Activated CD8-positive, alpha-beta memory T cell treated with anti-CD3 and anti-CD28 coated beads for 48 hours (primary cell): ENCODE measurements at places on chromosomes 1 and 21.

GRCh38 chr1:56522680-56523079, 56.7 kb downstream of the PLPP3 start:
- DNase-seq, result no peak

DNA sequence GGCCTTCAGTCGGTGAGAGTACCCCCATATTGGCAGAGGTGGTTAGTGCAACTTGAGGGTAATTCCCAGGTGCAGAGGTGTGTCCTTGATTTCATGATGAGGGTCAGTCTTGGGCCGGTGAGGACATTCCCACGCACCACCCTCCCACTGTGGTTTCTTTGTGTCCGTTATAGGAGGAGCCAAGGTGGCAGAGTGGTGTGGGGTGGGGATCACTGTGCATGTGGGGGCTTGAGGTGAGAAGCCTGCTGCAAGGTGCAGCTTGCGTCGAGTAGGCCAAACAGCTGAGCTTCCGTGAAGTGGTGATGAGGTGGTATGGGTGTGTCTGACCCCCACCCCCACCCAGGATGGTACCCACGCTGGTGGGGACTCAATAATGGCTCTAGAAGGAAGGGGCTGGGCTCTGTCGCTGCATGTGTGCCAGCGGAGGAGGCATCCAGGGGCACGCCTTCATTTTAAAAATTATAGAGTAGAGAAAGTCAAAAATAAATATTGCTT, 6.2 kb downstream of the PTPRF start:
- no peak for DNase-seq

- DNase-seq, result no peak
Observed at GRCh38 chr1:209879539-209879938, 51.8 kb downstream of the UTP25 start.

GRCh38 chr1:14869187-14869586, 270.7 kb downstream of the KAZN start:
- DNase-seq, result no peak

DNA sequence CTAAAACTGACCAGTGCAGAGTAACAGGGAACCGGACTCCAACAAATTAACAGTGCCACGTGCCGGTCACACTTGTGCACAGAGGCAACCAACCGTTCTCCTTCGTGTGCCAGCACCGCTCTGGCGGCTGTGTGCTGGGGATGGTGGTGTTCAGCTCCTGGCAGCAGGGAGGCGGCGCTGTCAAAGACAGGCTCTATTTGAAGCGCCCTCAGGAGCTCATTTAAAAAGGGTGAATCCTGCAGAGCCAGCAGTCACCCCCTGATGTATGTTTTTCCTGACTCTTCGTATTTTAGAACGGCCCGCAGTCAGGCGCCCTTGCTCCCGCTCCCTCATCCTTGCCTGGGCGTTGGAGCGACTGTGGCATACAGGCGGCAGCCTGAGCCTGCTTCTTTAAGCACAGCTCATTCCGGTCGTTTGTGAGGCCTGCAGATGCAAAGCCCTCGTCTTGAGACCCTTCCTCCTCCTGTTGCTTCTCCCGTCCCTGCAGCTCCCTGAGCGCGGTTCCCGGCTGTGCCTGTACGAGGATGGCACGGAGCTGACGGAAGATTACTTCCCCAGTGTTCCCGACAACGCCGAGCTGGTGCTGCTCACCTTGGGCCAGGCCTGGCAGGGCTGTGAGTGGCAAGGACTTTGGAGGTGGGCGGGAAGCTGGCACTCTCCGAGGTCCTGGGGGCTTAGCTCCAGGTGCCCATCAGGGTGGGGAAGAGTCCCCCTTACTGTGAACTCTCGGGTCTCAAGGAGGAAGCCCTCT, 1.1 kb downstream of the DFFB start:
- DNase-seq, result no peak

GRCh38 chr21:42465008-42465802, 30.8 kb downstream of the RSPH1 start:
- DNase-seq, result no peak

- DNase-seq, result no peak
Observed at GRCh38 chr1:201468844-201469644, at the start of gene PHLDA3. Gene PHLDA3 (minus strand): TSS chr1:201469188. CDS start chr1:201468786, 402 bp downstream.

- DNase-seq, result no peak
Observed at GRCh38 chr1:214337511-214337910, 56.6 kb downstream of the SMYD2 start.

- DNase-seq, result no peak
Observed at GRCh38 chr1:243731301-243731891, 118.6 kb downstream of the AKT3 start.

DNA sequence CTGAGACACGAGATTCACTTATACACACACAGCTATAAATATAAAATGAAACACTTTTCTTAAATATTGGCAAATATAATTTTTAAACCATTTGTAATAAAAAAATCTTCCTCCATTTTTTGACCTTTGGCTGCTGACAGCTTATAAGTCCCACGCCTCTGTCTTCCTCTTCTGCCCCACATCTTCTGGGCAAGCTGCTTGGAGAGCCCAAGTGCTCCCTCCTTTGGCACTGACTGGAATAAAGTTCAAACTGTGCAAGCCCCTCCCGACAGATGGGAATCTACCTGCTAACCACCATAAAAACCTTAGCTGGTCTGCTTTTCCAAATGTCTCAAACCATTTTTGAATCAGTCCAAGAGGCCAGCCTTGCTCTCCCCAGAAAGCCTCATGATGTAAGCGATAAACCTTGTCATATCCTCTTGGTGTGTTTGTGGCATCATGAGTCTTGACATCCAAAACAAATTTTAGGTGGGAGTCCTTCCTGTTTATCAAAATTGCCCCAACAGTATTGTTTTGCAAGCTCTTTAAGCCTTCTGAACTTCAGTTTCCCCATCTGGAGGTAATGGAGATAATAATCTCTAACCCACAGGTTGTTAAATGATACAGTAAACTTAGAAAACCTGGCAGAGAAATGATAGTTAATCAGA, 99.8 kb downstream of the SNX7 start:
- no peak for DNase-seq

DNA sequence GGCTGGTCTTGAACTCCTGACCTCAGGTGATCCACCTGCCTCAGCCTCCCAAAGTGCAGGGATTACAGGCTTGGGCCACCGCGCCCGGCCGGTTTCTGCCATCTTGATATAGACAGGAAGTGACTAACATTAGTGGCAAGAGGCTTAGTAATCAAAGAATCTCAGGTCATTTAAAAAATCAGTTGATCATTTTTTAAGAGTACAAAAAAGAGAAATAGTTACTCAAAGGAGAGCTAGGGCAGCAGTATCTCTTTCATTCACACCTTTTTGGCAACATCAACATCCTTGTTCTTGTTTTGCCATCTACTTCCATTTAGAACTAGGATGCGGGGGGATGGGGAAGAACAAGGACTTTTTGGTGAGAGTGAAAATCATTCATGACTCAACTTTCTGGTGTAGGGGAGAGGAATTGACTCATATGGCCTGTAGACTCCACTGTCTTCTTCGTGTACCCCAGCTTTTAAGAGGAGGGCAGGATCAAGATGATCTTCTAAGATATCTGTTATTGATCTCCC, 8.8 kb downstream of the FCRLB start:
- DNase-seq, result peak; percentile 34

- DNase-seq, result no peak
Observed at GRCh38 chr1:60848583-60849188, 233.7 kb upstream of the NFIA start.

GRCh38 chr1:167797015-167797414, 75.2 kb downstream of the MPZL1 start:
- no peak for DNase-seq

GRCh38 chr21:45999581-46000181, 18.1 kb downstream of the COL6A1 start:
- no peak for DNase-seq

DNA sequence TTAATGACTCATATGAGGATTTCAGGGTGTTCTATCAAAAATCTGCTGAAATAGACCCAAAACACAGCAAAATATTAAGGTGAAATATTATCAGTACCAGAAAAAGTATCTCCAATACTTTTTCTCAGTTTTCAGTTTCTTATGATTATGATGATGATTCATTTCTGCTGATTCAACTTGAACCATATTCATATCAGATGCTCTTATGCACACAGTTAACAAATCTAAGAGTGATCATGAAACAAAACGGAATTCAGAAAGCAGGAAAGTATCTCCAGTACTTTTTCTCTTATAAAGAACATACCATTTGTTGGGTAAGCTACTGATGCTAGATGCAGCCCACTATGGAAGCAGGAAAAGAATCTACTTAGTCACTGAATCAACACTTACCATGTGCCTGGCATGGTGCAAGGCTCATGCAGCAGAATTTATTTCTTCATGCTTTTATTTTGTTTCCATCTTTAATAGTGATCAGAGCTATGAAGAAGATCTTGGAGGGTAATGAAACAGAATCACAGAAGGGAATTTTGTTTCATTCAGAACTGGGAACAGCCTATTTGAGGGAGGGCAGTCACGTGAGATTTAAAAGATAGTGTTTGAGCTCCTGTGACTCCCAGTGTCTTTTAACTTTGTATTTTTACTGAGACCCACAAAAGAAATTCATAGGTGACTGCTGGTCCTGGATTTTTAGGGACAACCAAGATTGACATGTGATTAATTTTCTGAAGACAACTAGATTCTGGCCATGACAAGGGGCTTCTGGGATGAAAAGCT, 480.6 kb downstream of the SETD4 start:
- no peak for DNase-seq

- DNase-seq, result no peak
Observed at GRCh38 chr1:203362720-203363025, 11.8 kb upstream of the FMOD start.

DNA sequence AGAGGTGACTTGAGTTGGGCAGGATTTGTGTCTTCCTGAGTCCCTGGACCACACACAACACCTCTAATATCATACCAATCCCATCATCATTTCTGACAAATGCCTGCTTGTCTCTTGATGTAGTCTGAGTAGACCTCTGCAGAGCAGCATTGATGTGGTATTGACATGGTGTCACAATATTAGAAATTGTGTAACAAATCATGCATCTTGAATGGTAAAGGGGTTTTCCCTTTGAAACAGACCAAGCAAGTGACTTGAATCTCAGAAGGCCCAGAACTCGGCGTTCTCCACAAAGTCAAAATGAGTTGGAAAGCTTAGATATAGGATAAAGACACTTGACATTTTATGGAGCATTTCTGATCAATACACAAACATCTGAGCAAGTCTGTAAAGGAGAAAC, 72.7 kb upstream of the KIRREL1 start:
- no peak for DNase-seq

DNA sequence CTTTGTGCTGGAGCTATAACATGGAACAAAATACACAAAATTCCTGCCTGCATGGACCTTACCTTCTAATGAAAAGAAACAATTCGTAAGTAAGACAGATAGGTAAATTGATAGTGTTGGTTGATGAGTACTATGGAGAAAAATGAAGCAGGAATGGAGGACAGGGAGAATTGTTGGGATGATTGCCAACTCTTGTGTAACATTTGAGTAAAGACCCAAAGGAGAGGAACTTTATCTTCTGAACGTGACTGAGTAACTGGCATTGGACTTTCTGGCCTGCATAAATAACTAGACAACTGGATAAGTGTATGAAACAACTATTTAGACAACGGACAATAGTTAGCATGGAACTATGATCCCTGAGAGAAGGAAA, 6.8 kb upstream of the EFCAB14 start:
- DNase-seq, result no peak

- DNase-seq, result no peak
Observed at GRCh38 chr1:116127848-116128540, 16.8 kb downstream of the MAB21L3 start.

DNA sequence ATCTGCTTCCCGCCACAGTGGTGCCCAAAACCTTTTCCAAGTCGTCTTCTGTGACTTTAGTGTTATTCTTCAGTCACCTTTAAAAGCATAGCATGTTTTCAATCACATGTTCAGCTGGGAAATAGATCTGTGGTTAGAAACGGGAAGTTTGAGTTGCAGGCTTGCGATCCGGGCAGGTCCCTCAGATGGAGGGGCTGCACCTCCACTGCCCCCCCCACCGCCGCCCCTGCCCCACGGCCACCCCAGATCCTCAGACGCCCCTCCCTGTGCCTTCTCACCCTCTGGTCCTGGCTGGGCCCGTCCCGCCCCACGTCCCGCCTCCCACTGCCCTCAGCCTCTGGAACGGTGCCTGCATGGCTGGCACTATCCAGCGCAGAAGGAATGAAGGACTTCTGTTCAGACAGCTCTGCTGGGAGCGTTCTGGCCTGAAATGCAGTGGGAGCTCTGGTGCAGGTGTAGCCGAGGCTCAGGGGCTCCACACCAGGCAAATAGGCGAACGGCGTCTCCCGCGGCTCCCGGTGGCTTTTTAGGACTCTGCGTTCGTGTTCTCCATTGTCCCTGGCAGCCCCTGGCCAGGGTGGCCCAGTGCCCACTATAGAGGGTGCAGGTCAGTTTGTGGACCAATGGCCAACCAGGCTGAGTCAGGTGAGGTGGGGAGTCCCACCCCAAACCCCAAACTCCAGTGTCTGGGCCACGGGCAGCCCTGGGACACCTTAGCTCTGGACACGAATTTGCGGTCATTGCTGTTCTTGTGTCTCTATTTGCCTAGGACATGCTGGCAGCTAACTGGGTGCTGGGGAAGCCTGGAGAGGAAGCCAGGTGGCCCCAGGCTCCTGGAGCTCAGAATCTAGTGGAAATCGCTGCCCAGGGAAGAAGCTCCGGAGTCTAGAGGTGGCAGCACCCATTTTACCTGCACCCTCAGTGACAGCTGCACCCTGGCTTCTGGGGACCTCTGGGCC, 67.1 kb downstream of the FAAP20 start:
- no peak for DNase-seq

DNA sequence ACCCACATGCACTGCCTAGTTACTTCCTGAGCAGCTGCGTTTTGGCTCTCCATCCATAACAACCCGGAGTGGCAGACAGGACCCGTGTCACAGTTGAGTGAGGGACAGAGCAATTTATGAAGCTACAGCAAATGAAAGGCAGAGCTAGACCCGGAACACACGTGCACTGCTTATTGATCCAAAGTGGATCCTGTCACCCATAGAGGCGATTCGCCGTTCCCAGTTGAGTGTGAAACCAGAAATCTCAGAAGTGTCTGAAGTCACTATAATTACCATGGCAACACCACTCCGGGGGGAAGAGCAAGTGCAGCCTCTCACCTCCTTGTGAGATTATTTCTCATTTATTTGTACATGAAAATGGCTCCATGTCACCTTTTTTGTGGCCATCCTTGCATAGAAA, 365.2 kb downstream of the DSCAM start:
- no peak for DNase-seq

DNA sequence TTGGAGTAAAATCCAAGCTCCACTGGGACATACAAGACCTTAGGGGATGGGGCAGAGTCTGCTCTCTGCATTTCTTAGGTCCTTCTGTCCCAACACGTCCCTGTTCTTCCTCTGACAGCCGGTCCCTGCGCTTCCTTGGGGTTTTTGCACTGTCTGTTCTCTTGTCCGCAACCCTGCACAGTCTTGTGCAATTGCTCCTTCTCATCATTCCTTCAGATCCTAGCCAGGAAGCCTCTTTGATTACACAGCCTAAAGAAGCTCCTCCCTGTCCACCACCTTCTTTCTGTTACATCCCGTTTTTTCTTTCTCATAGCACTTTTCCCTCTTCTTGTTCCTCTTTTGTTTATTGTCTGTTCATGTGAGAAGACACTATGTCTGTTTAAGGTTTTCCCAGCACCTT, 19.9 kb downstream of the ACOT11 start:
- DNase-seq, result no peak

- DNase-seq, result no peak
Observed at GRCh38 chr1:116853680-116854402, 55.9 kb upstream of the PTGFRN start.

- no peak for DNase-seq
Observed at GRCh38 chr1:33348194-33348593, 27.3 kb upstream of the A3GALT2 start.

- no peak for DNase-seq
Observed at GRCh38 chr1:21308847-21309652, 18.8 kb upstream of the ECE1 start.
